Fibroblast of the aortic adventitia (primary cell): ENCODE measurements at places on chromosomes 5 and 9. TPM values are rescaled to one million over a fixed set of nuclear protein-coding genes. Genes with fewer than 3 reads are reported as not detected.

- no peak for DNase-seq
These were observed 248.1 kb downstream of the PDE4D start for GRCh38 chr5:59645380-59645779.

Gene FABP6
- total RNA-seq, result 1.5 TPM in 1 of 2 replicates, not detected in the other

DNA sequence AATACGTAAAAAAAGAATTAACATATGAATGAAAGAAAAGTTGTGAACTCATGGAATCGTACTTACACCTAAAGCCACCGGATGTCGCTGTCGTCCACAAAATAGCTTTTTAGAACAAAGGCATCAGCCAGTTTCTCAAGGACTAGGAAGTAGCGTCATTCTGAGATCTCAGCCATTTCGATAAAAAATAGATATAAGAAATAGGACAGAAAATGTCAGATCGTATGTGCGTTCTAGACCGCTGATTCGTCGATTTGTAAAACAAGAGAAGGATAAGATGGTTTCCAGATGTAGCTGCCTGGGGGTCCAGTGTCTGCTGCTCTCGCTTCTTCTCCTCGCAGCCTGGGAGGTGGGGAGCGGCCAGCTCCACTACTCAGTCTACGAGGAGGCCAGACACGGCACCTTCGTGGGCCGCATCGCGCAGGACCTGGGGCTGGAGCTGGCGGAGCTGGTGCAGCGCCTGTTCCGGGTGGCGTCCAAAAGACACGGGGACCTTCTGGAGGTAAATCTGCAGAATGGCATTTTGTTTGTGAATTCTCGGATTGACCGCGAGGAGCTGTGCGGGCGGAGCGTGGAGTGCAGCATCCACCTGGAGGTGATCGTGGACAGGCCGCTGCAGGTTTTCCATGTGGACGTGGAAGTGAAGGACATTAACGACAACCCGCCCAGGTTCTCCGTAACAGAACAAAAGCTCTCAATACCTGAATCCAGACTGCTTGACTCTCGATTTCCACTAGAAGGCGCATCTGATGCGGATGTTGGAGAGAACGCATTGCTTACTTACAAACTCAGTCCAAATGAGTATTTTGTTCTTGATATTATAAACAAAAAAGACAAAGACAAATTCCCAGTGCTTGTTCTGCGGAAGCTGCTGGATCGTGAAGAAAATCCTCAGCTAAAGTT, at the start of gene PCDHA10:
TSS of gene PCDHA10 (plus strand) at position 126 of the 903 bp plus-strand sequence. CDS start at position 278, 152 bp downstream.
- peak; percentile 1 for DNase-seq

DNA sequence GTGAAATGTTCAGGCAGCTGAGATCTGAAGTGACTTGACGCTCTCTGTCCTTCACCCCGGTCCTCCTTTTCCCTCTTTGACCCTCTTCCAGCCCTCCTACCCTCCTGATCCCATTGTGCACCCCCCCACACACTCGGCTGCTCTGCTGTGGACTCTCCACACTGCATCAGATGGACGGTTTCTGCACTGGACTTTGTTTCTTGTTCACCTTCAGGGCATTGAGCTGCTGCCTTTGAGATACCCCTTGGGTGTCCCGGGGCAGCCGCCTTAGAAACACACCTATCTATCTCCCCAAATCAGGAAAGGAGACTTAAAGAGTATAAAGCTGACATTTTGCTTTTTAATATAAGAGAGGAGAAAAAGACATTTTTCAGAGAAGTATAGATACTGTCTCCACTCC, 27.5 kb downstream of the AMBP start:
- no peak for DNase-seq

Gene ELL2
- 51.1 and 56.7 TPM in 2 replicates for total RNA-seq

Gene LECT2
- total RNA-seq, result not detected in 2 replicates

GRCh38 chr5:56640763-56641406, 174.5 kb upstream of the MAP3K1 start:
- DNase-seq, result no peak

- peak; percentile 85 for DNase-seq
These were observed 84.3 kb upstream of the ACTBL2 start for GRCh38 chr5:57566914-57567313.
